ENCODE measurements at places on chromosomes 1 and 21.

DNA sequence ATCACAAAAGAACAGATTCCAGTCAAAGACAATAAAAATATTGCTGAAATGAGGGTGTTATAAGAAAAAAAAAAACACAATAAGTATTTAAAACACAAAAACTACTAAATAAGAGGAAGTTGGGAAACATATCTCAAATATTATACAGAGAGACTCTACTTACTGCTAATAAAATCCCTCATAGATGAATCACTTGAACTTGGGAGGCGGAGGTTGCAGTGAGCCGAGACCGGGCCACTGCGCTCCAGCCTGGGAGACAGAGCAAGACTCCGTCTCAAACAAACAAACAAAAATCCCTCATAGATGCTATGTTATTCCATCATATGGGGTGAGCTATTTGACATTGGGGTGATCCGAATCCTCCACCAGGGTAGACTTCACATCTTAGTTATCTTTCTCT lies 48.0 kb upstream of the ZNF281 start:
- no peak for DNase-seq

DNA sequence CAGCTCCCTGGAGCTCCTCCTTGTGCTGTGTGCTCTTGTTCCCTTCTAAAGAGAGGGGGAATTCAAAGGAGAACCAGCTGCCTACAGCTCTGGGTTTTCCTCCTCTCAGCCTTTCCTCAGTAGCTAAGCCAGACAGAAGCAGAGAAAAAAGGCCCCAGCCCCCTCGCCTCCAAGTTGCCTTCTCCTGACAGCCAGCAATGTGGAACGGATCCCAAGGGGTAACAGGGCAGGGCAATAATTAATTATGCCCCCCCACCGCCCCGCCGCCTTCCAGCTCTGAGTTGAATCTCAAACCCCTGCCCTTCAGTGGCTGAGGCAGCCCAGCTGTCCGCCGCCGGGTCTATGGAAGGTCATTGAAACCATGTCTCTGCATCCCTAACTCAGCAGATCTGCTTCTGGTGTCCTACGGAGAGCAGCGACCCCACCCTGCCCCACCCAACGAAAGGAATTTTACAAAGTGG lies 69.0 kb upstream of the GOLT1A start:
- DNase-seq: no peak

GRCh38 chr21:45128613-45129188 lies 54.3 kb downstream of the ADARB1 start:
- no peak for DNase-seq

- DNase-seq: no peak
Measured at GRCh38 chr1:236800623-236801022, 5.5 kb downstream of the MTR start.

GRCh38 chr1:182484531-182485257 lies 34.7 kb downstream of the RGSL1 start:
- no peak for DNase-seq

- DNase-seq: peak; percentile 34
Measured at GRCh38 chr1:109482791-109483671, 674 bp upstream of the ATXN7L2 start.

GRCh38 chr1:55781944-55782482 lies 566.8 kb upstream of the USP24 start:
- no peak for DNase-seq

- DNase-seq: no peak
Measured at GRCh38 chr1:214027498-214027897, 39.7 kb downstream of the PROX1 start.

DNA sequence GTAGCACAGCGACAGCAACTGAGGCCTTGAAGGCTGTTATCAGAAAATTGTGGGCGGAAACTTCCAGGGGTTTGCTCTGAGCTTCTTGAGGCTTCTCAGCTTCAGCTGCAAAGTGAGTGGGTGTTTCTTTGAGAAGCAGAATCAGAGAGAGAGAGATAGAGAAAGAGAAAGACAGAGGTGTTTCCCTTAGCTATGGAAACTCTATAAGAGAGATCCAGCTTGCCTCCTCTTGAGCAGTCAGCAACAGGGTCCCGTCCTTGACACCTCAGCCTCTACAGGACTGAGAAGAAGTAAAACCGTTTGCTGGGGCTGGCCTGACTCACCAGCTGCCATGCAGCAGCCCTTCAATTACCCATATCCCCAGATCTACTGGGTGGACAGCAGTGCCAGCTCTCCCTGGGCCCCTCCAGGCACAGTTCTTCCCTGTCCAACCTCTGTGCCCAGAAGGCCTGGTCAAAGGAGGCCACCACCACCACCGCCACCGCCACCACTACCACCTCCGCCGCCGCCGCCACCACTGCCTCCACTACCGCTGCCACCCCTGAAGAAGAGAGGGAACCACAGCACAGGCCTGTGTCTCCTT lies at the start of gene FASLG:
Gene FASLG (plus strand): TSS at position 233 of the 583 bp plus-strand sequence. CDS start 99 bp downstream, at position 332.
- DNase-seq: no peak

DNA sequence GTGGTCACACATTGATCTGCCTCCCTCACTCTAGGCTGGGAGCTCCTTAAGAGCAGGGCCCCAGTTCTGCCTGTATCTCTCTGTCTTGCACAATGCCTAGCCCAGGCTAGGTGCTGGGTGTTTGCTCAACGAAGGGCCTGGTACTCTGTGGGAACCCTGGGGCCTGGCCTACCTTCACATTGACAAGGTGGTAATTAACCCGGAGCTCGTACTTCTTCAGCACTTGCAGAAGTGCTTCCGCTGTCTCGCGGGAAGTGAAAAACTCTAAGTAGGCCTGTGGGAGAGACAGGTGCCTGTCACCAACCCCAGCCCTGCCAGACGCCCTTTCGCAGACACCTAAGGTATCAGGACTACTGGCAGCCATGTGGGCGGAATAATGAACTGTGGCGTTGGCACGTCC lies 13.7 kb downstream of the MTHFR start:
- DNase-seq: no peak

- peak; percentile 82 for DNase-seq
Measured at GRCh38 chr1:103108376-103109150, at the start of gene COL11A1. Gene COL11A1, minus strand, starts transcription at chr1:103108522. Its CDS starts 344 bp downstream, at chr1:103108178.

- DNase-seq: no peak
Measured at GRCh38 chr1:231665101-231665500, 38.5 kb downstream of the DISC1 start.

DNA sequence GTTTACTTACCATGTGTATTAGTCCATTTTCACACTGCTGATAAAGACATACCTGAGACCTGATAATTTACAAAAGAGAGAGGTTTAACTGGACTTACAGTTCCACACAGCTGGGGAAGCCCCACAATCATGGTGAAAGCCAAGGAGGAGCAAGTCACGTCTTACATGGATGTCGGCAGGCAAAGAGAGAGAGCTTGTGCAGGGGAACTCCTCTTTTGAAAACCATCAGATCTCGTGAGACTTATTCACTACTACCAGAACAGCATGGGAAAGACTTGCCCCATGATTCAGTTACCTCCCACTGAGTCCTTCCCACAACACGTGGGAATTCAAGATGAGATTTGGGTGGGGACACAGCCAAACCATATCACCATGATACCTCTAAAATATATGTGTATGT lies 39.3 kb upstream of the ERRFI1 start:
- no peak for DNase-seq

DNA sequence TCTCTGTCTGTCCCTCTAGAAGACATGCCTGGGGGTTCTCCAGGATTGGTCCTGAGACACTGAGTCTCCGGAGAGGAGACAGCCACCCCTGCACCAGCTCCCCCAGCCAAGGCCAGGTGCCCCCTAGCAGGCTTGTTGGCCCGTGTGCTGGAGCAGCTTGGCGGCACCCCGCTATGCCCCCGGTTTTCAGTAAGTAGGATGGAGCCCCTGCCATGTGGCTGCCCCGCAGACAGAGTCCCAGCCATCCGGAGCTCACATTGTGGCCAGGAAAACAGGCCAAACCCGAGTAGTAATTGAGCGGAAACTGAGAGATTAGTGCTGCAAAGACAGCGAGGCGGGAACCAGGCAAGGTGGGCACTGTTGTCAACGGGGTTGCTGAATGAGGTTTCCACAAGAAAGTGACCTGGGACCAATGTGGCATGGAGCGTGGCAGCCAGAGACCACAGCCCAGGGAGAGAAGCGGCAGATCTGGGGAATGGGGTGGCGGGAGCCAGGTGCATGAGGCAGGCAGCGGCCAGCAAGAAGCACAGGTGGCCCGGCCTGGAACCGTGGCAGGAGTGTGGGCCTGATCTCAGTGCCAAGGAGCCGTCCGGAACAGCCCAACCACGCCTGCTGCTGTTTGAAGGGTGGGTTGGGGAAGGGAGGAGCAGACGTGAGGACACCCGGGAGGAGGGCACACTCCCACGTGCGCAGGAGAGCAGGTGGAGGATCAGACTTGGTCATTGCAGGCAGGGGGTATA lies 137.4 kb upstream of the VAMP3 start:
- DNase-seq: no peak

DNA sequence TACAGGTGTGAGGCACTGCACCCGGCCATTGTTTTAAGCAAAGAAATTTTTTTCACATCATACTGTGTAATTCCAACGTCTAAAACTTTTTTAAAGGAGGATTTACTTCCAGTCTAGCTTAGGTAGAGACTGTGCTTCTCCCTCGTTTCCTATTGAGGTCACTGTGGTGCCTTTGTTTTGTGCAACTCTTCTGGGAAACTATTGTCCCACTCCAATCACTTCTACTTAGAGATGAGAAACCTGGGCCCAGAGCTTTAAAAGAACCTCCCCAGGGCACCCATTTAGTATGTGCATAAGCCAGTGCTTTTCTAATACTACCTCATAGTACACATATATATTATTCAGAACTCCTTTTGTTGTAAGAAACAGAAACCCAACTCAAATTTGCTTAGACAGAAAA lies 120.0 kb upstream of the ZNF644 start:
- DNase-seq: no peak

DNA sequence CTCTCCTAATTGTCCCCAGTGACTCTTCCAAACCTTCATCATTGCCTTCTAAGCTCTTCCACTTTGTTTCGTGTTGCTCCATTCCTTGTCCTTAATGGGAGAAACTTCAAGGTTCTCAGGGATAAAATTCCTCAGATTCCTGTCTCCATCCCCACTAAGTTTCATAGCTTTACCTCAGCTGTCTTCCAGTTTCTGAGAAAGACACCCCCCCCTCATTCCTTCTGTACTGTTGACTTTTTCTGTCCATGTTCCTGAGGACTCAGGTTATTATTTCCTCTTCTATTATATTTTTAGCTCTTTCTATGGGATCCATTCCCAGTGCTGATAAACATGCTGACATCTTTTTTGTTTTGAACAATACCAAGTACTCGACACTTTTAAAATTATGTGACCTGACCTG lies 215.3 kb upstream of the PTGFR start:
- DNase-seq: no peak

DNA sequence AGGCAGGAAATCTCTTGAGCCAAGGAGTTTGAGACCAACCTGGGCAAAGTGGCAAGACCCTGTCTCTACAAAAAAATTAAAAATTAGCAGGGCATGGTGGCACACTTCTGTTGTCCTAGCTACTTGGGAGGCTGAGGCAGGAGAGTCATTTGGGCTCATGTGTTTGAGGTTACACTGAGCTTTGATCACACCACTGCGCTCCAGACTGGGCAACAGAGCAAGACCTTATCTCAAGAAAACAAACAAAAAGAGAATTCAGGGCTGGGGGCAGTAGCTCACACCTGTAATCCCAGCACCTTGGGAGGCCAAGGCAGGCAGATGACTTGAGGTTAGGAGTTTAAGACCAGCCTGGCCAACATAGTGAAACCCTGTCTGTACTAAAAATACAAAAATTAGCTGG lies 17.8 kb upstream of the SLC16A1 start:
- no peak for DNase-seq
